ENCODE measurements at places on chromosomes 5 and 9. TPM values are rescaled to one million over a fixed set of nuclear protein-coding genes. Genes with fewer than 3 reads are reported as not detected.

KIAA1958 gene
- total RNA-seq = 6.6 TPM

ZNG1F gene
- 7.4 TPM for total RNA-seq

FOXD4L6 gene
- total RNA-seq = not detected

NEUROG1 gene
- total RNA-seq = not detected

ACOT12 gene
- total RNA-seq = 0.10 TPM

QRFP gene
- not detected for total RNA-seq

GRCh38 chr5:96651047-96651446 lies 11.1 kb upstream of the CAST start:
- no peak for DNase-seq

DNA sequence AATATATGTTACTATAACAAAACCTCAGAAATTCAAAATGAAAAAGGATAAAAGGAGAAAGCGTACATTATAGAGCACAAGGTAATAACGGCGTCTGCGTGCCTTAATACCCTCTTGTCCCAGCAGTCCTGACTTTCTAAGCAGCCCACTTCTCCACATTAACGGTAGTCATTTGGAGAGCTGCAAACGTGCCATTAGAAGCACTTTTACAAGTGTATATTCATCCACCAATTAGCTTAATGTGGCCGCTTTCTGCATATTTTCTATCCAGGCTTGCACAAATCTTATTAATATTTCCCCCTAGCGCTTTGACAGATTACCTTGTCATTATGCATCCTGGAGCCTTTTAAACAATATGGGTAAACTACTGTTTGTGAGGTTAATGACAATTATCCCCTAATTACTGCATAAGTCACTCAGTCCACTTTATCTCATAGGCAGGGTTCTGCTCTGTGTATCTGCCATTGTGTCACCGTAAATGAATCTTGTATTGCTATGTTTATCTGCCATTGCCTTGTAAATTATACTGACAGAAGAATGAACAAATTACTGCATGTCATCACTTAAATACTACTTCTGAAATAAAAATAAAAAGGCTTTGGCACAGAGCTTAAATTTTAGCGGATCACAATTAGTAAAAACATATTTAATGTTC lies 421.3 kb downstream of the BNC2 start:
- DNase-seq = no peak

DNA sequence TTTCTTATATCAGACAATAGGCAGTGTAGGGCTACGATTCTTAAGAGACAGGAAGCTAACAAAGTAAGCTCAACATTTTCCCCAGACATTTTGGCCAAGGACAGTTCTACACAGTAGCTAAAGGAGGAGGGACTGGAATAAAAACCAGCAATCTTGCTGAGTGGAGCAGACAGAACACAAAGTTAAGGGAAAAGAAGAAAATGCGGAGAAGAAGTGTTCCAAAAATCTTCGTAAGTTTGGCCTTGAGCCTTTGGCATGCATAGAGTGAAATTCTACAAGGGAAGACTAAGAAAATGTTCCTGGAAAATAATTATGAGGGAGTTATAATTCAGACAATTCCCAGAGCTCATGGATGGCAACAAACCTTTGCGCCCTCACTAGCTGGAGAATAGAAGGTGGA lies 748.0 kb upstream of the CTNND2 start:
- DNase-seq = peak; percentile 1

GRCh38 chr9:97438257-97438656 lies 26.4 kb downstream of the TDRD7 start:
- DNase-seq = no peak

DNA sequence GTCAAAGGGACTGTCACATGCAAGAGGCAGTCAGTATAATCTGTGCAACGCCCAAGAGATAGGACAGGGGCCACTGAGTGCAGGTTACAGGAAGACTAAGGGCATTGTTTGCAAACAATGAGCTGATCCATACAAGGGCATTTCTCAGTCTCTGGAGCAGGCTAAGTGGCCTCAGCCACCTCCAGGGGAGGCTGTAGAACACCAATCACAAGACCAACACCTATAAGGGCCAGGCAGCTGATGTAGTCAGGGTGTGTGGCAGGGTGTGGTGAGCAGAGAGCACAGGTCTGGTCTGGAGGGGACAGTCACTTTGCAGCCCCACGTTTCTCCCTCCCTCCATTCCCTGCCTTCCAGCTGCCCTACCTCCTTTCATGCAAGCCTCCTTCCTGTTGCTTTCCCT lies 83.2 kb upstream of the ADRA1B start:
- no peak for DNase-seq

- DNase-seq = no peak
Observed at GRCh38 chr9:15612962-15613361, 60.1 kb downstream of the CCDC171 start.

GRCh38 chr5:108747774-108748400 lies at the start of gene FER:
TSS of gene FER (plus strand) at chr5:108747897. CDS start at chr5:108798183, 50,286 bp downstream.
- no peak for DNase-seq

Data from skin of body (tissue), 3 donors.